RPMI7951 (cell line): ENCODE measurements at places on chromosomes 7 and 10. TPM values are rescaled to one million over a fixed set of nuclear protein-coding genes. Genes with fewer than 3 reads are reported as not detected.

AMPH gene
- 1.4 and 1.7 TPM in 2 replicates for total RNA-seq

KAZALD1 gene
- 8.1 and 11.4 TPM in 2 replicates for total RNA-seq

ZPBP gene
- total RNA-seq, result not detected in 2 replicates

DNA sequence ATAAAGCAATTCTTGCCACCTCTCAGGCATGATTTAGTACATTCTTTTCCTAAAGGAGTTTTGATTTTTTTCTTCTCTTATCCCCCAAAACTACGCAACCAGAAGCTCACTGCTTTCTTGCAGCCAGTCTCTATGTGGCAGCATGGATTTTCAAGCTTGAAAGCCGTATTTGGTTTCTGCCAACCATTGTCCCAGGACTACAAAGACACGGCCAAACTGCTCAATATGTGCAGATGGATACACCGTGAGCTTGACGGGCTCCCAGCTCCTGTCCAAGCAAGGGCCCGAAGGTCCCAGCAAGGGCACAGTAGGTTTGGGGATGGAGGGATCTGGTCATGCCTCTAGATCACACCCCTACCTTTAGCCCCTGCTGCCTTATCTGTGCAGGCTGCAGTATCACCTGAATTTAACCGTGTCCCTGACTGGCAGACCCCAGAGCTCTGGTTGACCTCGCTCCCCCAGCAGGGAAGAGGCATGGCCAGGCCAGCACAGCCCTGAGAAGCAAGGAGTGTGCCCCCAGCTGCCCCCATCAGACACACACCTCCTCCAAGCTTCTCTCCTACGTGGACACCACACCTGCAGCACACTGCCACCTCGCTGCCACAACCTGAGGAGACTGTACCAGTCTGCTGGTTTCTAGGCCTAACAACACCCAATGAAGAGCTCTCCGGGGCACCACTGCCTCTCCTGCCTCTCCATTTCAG lies 86.8 kb downstream of the COBL start:
- DNase-seq, result no peak

DNA sequence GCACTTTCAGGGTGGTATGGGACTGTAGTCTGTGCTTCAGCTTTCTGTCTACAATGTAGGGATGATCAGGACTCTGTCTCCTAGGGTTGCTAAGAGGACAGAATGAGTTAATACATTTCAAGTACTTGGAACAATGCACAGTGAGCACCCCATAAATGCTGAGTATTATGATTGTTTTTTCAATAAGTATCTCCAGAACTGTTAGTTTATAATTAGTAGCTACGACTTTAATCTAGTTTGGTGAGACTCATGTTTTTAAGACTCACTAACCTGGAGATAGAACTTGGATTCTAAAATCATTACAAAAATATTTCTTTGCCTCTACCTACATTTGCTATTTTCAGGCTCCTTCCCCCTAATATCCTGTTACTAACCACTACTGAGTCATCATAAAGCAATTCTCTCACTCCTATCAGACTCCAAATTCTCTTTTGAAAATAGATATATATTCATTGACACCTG lies 95.3 kb downstream of the CPED1 start:
- DNase-seq, result peak; percentile 36

GRCh38 chr7:96415293-96415940 lies 93.5 kb upstream of the SLC25A13 start:
- DNase-seq, result peak; percentile 8

DNA sequence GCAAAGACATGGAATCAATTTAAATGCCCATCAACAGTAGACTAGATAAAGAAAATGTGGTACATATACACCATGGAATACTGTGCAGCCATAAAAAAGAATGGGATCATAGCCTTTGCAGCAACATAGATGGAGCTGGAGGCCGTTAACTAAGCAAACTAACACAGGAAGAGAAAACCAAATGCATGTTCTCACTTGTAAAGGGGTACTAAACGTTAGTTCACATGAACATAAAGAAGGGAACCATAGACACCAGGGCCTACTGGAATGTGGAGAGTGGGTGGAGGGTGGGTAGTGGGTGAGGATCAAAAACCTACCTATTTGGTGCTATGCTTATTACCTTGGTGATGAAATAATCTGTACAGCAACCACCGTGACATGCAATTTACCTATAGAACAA lies 78.4 kb upstream of the GSDME start:
- DNase-seq, result no peak
